Nucleus accumbens (tissue), 56 donors: ENCODE measurements at places on chromosomes 4 and X.

DNA sequence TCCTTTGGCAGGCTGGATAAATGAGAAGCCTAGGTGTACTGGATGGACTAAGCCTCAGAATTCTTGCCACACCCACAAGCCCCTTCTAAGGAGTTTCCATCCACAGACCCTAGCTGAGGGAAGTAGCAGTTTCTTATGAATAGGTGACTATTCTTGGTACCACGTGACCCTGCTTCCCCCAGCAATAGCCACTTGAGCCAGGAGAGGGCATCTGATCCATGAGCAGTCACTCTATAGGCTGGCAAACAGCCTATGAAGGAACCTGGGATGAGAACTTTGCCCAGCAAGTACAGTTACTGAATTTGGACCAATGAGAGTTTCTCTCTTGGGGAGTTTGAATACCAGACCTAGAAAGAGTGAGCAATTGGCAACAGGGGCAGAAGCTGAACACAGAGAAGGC is 84.0 kb downstream of the RTL9 start:
- DNase-seq = no peak

DNA sequence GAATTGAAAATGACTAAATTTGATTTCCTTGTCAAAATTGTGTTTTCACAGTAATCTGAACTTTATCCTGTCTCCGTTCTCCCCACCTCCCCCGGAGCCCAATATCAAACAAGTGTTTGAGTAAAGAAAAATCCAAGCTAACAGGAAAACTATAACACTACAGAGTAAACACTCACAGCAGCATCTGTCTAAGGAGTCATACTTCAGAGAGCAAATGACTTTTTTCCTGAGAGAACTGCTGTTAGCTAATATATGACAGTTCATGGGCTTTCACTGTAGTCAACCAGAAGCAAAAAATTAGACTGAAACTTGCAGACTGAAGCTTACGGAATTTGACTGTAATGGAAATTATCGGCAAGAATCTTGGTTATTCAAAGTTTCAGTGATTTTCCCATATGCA is 321.7 kb downstream of the ANKRD50 start:
- no peak for DNase-seq

DNA sequence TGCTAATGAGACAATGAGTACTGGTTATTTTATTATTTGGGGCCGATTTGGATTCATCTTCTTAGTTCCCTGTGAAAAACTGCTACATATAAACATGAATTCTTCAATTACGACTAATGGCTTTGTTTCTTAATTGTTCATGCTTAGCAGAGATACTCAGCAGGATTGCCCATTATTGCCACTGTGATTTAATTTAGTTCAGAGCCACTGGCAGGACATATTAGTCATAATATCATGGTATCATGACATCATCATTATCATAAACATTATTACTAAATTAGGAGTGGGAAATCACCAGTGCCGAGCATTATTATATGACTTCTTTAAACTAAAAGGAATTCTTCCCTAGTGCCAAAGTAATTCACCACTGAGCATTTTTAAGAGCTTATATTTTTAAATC is 201.4 kb downstream of the SPOCK3 start:
- no peak for DNase-seq

DNA sequence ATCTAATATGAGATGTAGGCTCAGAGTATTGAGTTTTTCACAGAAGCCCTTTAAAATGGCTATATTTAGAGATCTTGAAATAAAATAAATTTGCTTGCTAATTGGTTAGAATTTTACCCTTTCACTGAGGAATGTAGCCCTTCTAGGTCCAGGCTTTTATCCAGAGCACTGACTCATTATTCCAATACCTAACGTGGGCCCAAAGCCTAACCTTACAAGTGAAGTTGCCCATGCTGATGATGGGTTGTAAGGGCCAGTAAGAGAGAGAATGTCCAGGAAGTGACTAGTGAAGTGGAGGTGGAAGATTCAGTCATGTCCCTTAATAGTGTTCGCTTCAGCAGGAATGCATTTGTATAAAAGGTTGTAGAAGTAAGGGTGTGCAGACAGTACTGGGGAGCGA is 155.9 kb downstream of the STIM2 start:
- no peak for DNase-seq

GRCh38 chr4:41060352-41061334 is 153.7 kb downstream of the APBB2 start:
- DNase-seq = peak; percentile 27

DNA sequence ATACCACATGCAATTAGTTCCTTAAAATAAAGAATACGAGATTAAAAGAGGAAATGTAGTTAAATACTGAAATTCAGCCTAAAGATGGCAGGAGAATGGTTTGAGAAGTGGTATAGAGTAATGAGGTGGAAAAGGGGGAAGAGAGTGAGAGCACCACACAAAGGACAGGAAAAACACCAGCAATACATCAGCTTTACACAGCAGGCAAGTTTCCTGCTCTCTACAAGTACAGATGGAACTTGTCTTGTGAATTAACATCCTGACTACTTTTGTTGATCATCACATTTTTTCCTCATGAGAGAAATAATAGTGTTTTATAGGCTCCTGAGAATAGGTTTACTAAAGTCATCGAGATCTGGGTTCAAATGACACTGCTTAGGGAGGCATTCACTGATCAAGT is 2.9 kb upstream of the UNC5C start:
- no peak for DNase-seq

DNA sequence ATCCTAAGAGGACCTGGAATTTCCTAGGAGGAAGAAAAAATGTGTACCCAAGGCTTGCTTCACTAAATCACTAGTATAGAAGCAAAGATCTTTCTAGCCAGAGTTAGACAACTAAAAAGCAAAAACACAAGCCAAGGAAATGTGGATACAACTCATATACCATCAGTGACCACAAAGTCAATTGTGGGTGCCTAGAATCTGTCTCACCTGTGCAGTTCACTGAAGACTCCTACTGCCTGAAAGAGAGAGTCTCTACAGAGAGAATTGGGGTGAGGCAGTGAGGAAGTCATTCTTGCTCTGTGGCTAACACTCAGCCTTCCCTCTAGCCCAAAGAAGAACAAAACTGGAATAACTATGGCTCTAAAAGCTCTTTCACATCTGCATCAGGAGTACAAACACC is 82.9 kb downstream of the EFHC2 start:
- DNase-seq = no peak

- DNase-seq = peak; percentile 2
These were observed 1.9 kb downstream of the PPARGC1A start for GRCh38 chr4:23887989-23888388.

DNA sequence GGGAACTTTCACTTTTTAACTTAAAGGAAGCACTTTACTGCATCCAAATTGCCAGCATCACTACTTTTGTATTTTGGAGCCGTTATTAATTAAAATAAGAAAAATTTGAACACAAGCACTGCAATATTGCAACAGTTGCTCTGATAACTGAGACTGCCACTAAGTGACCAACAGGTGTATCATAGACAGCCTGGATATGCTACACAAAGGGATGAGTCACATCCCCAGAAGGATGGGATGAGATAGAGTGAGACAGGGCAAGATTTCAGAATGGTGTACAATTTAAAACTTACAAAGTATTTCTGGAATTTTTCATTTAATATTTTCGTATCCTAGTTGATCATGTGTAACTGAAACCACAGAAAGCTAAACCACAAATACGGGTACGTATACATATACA is 204.1 kb downstream of the MAPK10 start:
- DNase-seq = no peak

DNA sequence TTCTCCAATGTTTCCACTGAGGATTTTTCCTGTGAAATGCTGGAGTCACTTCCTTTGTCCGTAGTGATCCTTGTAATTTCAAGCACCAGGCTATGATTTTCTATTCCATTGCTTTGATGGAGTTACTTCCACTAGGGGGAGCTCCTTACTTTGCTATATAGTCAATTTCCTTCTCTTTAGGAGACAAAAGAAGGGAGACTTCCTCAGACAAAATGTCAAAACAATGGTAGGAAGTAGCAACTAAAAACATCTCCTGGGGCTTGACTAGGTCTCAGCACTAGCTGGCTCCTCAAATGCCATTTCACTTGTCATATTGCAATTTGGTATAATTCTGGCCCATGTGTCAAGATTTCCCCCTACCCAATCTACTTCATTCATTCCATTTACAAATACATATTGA is 24.1 kb downstream of the ZCCHC12 start:
- DNase-seq = no peak

GRCh38 chr4:166308647-166309046 is 435.6 kb downstream of the TLL1 start:
- no peak for DNase-seq

GRCh38 chrX:68273887-68274286 is 159.4 kb downstream of the OPHN1 start:
- DNase-seq = no peak

DNA sequence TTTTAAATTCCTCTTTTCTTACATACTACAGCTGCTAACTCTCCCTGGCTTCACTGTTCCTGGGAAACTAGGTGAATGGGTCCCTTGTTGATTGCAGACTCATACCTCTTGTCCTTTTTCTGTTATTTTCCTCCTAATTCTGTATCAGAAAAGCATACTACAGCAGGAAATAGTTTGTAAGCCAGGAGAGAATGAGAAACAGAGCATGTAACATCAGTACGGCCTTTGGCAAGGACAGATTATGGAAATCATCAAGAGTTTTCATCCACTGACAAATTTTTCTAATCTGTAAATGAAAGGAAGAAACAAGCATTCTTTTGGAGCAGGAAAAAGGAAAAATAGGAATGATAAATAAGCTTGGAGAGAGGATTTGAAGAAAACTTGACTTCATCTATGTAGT is 239.2 kb downstream of the ANTXR2 start:
- DNase-seq = no peak

DNA sequence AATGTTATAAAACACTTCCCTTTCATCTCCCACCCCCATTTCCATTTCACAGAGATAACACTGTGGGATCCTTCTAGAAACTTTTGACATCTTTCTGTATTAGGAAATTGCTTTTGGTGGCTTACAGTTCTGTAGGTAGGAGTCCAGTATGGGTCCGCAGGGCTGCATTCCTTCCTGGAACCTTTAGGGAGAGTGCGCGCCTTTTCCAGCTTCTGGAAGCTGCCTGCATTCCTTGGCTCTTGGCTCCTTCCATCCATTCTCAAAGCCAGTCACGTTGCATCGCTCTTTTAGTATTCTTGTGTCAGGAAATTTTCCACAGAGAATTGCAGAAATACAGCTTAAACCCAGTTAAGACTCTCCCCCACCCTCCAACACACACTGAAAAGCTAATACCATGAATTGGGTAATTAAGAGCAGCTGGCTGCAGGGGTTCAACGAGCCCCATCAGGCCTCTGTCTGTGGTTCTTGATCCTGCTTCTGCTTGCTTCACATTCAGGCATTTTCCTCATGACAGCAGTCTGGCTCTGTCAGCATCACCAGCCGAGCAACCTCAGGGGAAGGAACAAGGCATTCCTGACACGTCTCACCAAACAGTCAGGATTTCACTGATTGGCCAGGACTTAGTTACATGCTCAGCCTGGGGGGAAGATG is 48.8 kb downstream of the SEPTIN11 start:
- no peak for DNase-seq

GRCh38 chr4:118732591-118733330 is 47.6 kb downstream of the METTL14 start:
- no peak for DNase-seq

DNA sequence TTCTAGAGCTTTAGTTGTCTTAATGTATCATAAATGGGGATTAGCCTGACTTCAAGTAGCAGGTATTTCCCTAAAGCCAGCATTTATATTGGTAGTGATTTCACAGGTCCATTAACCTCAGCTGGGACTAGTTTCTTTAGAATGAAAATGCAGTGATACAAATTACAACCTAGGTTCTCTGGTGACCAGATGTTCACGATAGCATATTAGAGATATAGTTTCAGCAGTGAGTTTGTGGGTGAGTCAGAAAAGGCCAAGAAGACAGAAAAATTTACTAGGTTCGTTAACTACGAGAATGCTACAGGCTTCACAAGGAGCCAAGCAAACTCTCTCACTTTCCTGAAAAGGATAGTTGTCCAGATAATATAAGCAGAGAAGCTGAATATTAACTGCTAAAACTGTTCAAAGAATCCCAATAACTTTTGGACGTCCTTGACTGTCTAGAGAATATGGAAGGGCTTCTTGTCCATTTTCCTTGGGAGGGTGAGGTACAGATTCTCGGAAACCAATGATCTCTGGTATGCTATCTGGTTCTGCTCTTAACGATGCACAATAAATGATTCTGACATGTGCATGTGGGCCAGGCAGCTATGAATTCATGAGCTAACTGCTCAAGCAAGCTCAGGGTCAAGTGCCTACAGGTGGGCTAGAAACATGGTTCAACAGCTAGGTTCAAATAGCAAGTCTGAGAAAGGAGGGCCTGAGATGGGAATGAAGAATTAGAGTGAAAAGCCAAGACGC is 6.0 kb upstream of the SPCS3 start:
- DNase-seq = no peak

DNA sequence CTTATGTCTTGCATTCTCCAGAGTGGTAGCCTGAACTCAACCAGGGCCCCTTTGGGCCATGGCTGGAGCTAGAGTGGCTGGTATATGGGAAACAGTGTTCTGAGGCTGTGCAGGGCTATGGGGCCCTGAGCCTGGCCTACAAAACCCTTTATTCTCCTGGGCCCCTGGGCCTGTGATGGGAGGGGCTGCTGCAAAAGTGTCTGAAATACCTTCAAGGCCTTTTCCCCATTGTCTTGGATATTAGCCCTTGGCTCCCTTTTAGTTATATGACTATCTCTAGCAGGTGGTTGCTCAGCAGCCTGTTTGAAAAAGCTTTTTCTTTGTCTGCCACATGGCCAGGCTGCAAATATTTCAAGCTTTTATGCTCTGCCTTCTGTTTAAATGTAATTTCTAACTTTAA is 22.5 kb downstream of the APOOL start:
- no peak for DNase-seq

DNA sequence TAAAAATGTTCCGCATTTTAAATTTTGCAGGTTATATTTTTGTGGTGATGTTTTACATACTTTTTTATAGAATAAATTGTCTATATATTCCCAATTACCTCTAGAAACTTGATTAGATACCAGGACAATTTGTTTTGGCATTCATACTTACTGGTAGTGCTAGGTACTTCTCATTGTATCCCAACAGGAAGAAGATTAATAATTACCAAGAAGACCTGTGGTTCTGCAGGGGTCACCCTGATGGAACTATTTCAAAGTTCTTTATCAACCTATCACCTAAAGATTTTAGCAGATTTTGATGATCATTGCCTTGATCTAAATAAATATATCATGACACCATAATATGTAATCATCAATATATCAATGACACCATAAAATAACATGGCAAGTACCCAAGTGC is 22.5 kb upstream of the FAM9A start:
- DNase-seq = no peak

DNA sequence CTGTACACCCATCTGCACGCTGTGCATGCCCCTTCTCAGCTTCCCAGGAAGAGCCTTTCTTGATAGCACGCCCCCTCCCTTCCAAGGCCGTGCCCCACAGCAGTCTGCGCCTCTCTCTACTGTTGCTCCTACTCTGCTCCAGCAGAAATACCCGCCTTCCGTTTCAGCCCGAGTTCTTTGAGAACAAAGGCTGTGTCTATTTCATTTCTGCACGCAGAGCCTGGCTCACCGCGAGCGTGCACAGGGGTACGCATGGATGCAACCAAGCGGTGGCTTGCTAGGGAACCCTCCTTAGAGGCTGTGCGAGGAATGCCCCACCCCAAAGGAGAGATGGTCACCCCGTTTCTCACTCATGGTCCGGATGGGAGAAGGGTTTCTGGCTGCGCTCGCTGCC is 485 bp downstream of the AADAT start:
- DNase-seq = peak; percentile 52

- DNase-seq = no peak
These were observed 107.6 kb downstream of the DCTD start for GRCh38 chr4:182809417-182810102.
